ENCODE measurements at places on chromosomes 7 and 10. TPM values are rescaled to one million over a fixed set of nuclear protein-coding genes. Genes with fewer than 3 reads are reported as not detected.

DNA sequence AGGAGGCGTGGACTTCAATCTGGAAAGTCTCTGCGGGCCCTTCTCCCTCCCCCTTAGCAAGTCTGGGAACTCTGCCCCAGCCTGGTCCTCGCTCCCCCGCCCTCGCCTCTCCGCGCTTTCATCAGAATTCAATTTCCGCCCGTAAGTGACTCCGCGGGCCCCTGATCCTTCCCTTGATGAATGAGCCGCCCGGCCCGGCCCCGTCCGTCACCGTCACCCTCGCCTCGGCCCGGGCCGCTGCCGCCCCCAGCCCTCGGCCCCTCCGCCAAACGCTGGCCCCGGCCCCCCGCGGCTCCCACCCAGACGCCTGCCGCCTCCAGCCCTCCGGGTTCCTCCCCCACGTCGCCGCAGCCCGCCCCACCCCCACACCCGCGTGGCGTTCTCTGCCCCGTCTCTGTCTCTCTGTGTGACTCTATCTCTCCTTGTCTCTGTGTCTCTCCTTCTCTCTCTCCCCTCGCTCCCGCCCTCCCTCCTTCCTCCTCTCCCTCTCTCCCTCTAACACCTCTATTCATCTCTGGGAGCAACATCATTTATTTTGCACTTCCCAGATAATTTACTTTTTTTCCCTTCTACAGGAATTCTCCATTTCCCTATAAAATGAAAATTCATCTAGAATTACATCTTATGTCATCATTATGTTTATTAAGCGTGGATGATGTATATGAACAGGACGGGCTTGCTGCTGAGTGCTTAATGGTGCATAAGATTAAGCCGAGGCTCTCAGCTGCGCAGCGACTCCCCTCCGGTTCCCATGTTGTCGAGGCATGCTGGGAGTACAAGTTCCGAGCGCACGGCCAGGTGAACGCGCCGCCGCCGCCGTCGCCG lies 91.2 kb upstream of the PAX2 start:
- no peak for DNase-seq

BMPER gene
- total RNA-seq, result 2.9 TPM

DNA sequence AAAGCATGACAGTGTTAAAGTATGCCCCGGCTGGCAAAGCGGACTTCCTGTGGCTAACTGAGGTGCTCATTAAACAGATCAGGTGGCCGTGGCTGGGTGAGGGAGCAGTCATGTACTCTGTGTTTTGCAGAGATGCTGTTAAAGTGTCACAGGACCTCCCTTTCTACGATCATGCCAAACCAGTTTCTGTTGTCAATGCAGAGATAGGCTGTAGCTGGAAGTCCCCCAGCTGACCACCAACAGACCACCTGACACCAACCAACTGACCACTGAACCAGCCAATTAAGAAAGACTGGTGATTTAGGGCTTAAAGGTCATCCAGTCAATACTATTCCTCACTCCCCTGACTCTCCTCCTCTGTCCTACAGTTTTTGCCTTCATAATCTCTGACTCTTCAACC lies 431.1 kb upstream of the LRGUK start:
- DNase-seq, result no peak

DNA sequence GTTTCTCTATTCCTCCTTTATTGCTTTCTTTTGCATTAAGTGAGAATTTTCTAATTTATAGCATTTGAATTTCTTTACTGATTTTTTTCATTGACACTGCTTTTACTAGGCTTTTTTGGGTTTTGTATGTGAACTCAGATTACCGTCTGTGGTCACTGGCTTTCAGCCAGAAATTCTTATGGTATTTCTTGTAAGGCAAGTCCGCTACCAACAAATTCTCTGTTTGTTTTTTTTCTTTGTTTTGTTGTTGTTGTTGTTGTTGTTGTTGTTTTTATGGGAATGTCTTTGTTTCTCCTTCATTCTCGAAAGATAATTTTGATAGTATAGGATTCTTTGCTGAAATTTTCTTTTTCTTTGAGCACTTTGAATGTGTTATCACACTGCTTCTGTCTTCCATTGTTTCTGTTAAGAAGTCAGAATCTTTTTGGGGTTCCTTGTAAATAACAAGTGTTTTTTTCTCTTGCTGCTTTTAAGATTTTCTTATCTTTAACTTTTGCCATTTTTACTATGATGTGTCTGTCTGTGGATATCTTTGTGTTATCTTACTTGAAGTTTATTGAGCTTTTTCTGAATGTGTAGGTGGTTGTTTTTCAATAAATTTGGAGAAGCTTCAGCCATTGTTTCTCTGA lies 7.2 kb downstream of the NET1 start:
- DNase-seq, result no peak

DNA sequence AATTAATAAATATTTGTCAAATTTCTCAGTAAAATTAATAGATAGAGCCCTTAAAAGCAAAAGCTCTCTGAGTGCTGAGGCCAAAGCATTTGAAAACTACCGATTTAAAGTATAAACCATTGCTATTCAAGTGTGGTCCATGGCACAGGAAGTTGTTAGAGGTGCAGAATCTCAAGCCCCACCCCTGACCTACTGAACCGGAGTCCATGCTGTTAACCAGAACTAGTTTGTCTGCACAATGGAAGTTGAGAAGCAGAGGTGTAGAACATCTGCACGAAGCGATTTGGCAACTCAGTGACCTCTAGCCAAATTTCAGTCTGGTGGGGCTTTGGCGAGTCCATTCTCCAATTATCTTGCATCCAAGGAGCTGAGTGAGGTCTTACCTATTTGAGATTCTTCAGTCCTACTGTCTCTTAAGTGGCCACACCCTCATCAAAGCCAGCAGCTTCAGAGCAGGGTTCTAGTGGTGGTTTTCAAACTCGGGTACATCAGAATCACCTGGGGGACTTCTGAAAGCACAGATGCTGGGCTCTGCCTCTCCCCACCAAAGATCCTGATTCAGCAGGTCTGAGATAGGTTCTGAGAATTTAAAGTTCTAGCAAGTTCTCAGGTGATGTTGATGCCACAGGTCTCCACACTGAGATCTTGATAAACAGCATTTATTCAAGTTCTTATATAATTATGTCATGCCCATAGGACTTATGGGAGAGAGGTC lies 96.8 kb upstream of the SAMD8 start:
- DNase-seq, result no peak

DNA sequence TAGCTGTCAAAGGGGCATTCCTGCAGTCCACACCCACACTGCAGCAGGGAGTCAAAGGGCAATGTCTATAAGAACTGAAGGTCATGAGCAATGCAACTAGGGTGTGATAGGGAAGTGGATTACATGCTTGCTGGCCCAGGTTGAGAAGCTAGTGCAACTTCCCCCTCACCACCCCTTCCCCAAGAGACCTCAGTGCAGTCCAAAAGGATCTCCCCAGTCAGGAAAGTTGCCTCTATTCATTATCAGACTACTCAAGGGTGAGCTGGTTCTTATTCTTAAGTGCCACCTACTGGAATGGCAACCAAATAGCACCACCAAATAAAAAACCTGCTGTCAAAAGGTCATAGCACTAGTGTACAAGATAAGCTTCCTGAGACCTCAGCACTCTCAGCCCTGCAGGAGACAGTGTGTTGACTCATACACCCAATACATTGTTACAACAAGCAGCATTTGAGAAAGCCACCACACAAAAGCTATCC lies 28.2 kb downstream of the MTERF1 start:
- no peak for DNase-seq

OR2A1 gene
- not detected for total RNA-seq

- no peak for DNase-seq
Measured at GRCh38 chr10:78236416-78237015, 202.9 kb downstream of the RPS24 start.

SPDYE5 gene
- total RNA-seq, result not detected

- DNase-seq, result no peak
Measured at GRCh38 chr10:124030492-124031110, 62.8 kb downstream of the CHST15 start.

DNA sequence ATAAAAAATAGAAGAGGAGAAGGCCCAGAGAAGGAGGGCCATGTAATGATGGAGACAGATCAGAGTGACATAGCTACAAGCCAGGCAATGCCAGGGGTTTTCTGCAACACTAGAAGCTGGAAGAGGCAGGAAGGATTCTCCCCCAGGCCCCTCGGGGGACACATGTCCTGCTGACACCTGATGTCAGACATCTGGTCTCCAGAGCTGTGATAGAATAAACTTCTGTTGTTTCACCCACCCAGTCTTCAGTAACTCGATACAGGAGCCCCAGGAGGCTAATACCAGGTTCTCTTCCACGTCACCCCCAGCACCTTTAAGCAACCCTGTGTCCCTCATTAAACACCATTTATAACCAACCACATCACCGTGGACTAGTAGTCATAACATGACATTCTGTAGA lies 94.9 kb downstream of the TMEM130 start:
- no peak for DNase-seq

TUBAL3 gene
- total RNA-seq, result 0.36 TPM

GRCh38 chr7:7223250-7223649 lies 40.9 kb downstream of the C1GALT1 start:
- no peak for DNase-seq

DNA sequence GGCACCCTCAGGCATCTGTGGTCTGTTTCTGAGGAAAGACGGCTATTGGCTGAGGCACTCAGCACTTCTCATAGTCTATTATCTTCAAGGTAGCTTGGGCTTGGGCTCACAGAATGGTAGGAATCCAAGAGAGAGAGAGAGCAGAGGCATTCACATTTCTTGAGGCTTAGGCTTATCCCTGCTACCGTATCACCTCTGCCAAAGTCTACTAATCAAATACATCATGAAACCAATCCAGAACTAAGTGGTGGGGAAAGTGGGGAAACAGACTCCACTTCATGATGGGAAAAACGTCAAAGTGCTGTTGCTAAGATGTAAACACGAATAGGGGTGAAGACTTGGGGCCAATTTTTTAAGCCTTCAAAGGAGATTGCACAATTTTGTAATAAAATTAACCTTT lies 271.1 kb upstream of the SEMA3D start:
- DNase-seq, result no peak

Data from left ventricle myocardium inferior (tissue), 1 donor.